ENCODE measurements at places on chromosomes 12 and 14. TPM values are rescaled to one million over a fixed set of nuclear protein-coding genes. Genes with fewer than 3 reads are reported as not detected.

GLIPR1L2 gene
- total RNA-seq, result 0.27 TPM

GALNT6 gene
- total RNA-seq, result 19.5 TPM

JAG2 gene
- total RNA-seq, result 1.4 TPM

POU6F1 gene
- 25.1 TPM for total RNA-seq

OR6C76 gene
- not detected for total RNA-seq

OTX2 gene
- not detected for total RNA-seq

DNA sequence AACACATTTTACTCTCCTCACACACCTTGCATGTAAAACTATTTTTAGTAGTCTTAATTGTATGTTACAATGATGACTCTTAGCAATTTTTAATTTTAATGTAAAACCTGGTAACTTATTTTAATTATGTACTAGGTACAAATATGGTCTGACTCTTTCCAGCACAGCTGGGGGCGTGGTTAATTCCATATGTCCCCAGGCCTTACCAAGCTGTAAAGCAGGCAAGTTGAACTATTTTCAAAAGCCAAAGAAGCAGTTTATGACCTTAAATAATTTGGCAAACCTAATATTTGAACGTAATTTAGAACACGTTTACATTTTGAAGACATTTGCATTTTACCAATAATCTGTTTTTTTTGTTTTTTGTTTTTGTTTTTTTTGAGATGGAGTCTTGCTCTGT, 9.3 kb upstream of the ACOT6 start:
- no peak overlapping the region for H3K27ac ChIP-seq
- no peak for DNase-seq
- no peaks in the 10 kb centered on the region for H3K27me3 ChIP-seq
- H3K4me3 ChIP-seq, result no peak overlapping the region
- H3K36me3 ChIP-seq, result no peaks in the 10 kb centered on the region
- no peaks in the 10 kb centered on the region for H3K4me1 ChIP-seq

- H3K27me3 ChIP-seq, result no peaks in the 10 kb centered on the region
- H3K4me1 ChIP-seq, result peaks cover 30% of the 10 kb centered on the region
- H3K4me3 ChIP-seq, result peak within 1 kb of the TSS; percentile 99
- DNase-seq, result peak; percentile 93
These were observed at the start of gene EAPP for GRCh38 chr14:34539407-34540180. EAPP (minus strand) TSS chr14:34539701; CDS start chr14:34539628, 73 bp downstream.

- peaks cover 10% of the 10 kb centered on the region for H3K36me3 ChIP-seq
- no peaks in the 10 kb centered on the region for H3K27me3 ChIP-seq
These were observed 58.2 kb downstream of the SETD3 start for GRCh38 chr14:99422228-99423010.

DNA sequence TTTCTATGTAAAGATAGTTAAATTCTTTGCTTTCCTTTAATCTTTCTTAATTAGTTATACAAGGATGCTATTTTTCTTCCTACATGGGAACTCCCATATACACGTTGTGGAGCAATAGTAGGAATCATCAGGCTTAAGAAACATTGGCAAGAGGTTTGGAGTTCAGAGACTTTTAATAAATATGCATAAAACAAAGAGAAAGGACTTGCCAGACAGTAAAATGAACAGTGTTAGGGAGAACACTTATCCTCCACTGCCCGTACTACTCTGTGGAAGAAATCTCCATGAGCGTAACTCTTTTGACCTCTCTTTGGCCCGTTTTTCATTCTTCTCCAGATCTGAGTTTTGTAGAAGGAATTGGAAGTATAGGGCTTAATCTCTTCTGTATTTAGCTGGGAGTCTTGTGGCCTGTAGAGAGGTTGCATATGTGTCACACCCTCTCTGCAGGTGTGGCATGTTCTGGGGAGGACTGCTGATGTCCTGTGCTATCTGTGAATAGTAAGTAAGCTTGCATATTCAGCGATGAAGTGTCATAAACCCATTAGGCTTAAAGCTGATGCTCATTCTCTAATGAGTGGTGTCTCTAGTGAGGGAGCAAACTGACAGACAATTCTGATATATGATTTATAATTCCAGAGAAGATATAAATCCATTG, 455.4 kb upstream of the FAR2 start:
- H3K4me3 ChIP-seq, result no peak overlapping the region
- no peaks in the 10 kb centered on the region for H3K36me3 ChIP-seq
- DNase-seq, result no peak
- H3K4me1 ChIP-seq, result no peaks in the 10 kb centered on the region

GRCh38 chr12:12943586-12944260, 8.2 kb downstream of the GPRC5D start:
- H3K36me3 ChIP-seq, result no peaks in the 10 kb centered on the region
- H3K4me1 ChIP-seq, result no peaks in the 10 kb centered on the region
- no peak overlapping the region for H3K27ac ChIP-seq
- no peak for DNase-seq

DNA sequence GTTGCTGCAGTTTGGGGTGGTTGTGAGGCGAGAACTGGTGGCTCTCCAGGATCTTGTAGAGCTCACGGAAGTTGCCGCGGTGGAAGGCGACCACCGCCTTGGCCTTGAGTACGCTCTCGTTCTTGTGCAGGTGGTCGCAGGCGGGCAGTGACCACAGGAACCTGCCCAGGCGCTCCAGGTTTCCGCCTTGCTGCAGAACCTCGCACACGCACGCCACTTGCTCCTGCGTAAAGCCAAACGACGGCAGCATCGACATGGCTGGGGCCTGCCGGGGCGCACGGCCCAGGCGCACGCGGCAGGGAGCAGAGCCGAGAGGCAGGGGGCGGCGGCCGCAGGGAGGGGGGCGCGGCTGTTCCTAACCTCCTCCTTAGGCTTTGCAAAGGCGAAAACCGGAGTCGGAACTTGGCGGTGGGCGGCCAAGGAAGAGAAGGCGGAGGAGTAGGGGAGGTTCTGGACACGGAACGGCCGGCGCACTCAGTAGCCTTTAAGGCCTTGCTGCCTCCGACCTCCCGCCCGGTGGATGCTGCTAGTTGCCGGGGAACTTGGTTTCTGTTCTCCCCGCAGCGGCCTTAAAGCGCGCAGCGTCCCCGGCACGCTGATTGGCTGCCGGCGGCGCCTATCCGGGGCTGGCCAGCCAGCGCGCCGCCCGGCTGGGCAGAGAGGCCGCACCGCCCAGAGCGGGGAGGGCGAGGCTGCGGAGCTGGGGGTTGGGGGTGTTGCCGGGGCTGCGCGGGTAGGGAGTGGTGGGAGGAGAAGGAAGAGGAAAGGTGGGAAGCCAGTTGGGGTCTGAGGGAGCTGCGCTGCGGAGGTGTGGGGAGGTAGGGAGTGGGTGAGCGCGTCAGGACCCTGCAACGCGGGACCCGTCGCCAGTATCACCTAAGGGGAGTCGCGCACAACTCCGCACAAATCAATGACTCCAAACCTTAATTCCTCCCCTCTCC, at the start of gene SIX1:
Gene SIX1, minus strand, starts transcription at position 544 of the 941 bp plus-strand sequence. Its CDS starts 288 bp downstream, at position 256.
- no peak within 1 kb of the TSS for H3K4me3 ChIP-seq
- no peaks in the 10 kb centered on the region for H3K36me3 ChIP-seq
- DNase-seq, result no peak
- no peak within 1 kb of the TSS for H3K27ac ChIP-seq
- H3K4me1 ChIP-seq, result peaks cover 32% of the 10 kb centered on the region
- H3K27me3 ChIP-seq, result peaks cover 51% of the 10 kb centered on the region

- no peaks in the 10 kb centered on the region for H3K4me1 ChIP-seq
- no peak overlapping the region for H3K27ac ChIP-seq
- H3K36me3 ChIP-seq, result no peaks in the 10 kb centered on the region
- DNase-seq, result no peak
- no peak overlapping the region for H3K4me3 ChIP-seq
- H3K27me3 ChIP-seq, result no peaks in the 10 kb centered on the region
These were observed 37.8 kb downstream of the ANAPC7 start for GRCh38 chr12:110365489-110366320.

- peak overlapping the region; percentile 95 for H3K27ac ChIP-seq
- H3K27me3 ChIP-seq, result no peaks in the 10 kb centered on the region
- H3K4me1 ChIP-seq, result peaks cover 55% of the 10 kb centered on the region
These were observed 1.7 kb upstream of the SELPLG start for GRCh38 chr12:108635201-108635996.

- H3K36me3 ChIP-seq, result peaks cover 38% of the 10 kb centered on the region
- H3K4me3 ChIP-seq, result peak overlapping the region; percentile 95
- no peaks in the 10 kb centered on the region for H3K27me3 ChIP-seq
- peak overlapping the region; percentile 100 for H3K27ac ChIP-seq
- peak; percentile 71 for DNase-seq
- peaks cover 59% of the 10 kb centered on the region for H3K4me1 ChIP-seq
These were observed 2.0 kb downstream of the NFKBIA start for GRCh38 chr14:35402323-35403113.

DNA sequence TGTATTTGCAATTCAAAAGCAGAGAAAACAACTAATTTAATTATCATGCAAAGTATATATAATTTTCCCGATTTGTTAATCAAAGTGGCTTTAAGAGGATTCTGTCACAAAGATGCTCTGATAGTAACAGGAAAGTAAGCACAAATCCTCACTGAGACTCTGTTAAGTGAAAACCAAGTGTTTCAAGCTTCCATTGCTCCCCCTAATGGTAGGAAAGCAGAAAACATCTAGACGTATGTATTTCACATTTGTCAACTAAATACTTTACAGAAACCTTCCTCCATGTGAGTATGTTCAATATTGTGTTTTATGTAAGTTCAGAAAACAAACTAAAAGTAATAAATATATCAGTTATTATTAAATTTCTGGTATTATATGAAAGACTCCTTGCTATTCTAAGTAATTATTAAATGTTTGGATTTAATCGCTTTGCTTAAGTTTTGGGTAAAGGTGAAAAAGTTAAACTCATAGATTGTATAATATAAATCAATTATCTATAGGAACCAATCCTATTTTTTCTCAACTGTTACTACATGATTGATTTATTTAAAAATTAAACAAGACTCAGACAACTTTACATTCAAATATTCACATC, 1.5 kb upstream of the NTS start:
- H3K27ac ChIP-seq, result no peak overlapping the region
- DNase-seq, result peak; percentile 42
- H3K27me3 ChIP-seq, result no peaks in the 10 kb centered on the region
- no peaks in the 10 kb centered on the region for H3K4me1 ChIP-seq

DNA sequence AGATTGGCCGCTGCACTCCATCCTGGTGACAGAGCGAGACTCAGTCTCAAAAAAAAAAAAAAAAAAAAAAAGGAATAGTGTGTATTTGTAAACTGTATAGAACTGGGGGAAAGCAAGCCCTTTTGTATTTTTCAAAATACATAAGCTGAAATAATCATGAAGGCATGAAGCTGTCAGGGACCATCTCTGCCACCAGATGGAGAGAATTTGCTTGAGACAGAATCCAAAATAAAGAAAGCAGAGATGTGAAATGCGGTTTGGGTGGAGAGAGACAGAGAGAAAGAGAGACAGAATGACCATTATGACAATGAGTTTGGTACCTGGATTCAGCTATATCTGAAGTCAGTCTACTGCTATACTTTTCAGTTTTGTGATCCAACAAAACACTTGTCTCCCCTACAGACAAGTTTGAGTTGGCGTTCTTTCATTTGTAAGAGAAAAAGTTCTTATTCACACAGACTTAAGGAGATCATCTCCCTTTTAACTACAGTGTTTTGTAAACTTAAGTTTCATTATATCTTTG, 155.7 kb upstream of the LRIG3 start:
- H3K36me3 ChIP-seq, result no peaks in the 10 kb centered on the region
- no peak overlapping the region for H3K4me3 ChIP-seq
- no peaks in the 10 kb centered on the region for H3K4me1 ChIP-seq
- no peaks in the 10 kb centered on the region for H3K27me3 ChIP-seq

DNA sequence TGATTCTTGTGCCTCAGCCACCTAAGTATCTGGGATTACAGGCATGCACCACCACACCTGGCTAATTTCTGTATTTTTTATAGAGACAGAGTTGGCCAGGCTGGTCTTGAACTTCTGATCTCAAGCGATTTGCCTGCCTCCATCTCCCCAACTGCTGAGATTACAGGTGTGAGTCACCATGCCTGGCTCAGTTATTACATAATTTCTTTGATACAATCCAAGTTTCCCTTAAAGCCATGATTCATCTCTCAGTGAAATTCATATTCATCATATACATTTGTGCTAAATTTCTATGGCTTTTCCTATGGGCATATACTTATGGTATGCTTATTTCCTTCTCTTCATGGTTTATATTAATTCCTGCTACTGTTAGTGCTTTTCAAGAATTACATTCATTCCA, 29.1 kb upstream of the PZP start:
- H3K4me3 ChIP-seq, result no peak overlapping the region
- H3K4me1 ChIP-seq, result no peaks in the 10 kb centered on the region
- H3K36me3 ChIP-seq, result no peaks in the 10 kb centered on the region
- no peak for DNase-seq
- H3K27ac ChIP-seq, result no peak overlapping the region
- peaks cover 14% of the 10 kb centered on the region for H3K27me3 ChIP-seq

DNA sequence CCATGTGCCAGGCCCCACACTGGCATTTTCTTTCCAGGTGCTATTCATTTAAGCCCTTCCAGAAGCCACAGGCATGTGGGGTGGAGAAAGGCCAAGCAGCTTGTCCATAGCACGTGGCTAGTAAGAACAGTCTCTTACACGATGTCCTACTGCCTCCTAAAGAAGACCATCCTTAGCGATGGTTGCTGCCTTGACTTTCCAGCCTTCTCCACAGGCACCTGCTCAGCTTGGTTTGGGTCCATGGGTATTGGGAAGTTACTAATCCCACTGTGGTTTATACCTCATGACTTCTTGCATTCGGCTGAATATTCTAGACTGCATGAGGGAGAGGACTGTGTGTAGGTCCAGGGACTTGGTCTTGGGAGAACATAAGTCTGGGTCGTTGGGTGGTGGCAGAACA, 49.2 kb downstream of the NINJ2 start:
- no peak for DNase-seq
- H3K27me3 ChIP-seq, result no peaks in the 10 kb centered on the region
- H3K4me3 ChIP-seq, result no peak overlapping the region
- no peak overlapping the region for H3K27ac ChIP-seq

DNA sequence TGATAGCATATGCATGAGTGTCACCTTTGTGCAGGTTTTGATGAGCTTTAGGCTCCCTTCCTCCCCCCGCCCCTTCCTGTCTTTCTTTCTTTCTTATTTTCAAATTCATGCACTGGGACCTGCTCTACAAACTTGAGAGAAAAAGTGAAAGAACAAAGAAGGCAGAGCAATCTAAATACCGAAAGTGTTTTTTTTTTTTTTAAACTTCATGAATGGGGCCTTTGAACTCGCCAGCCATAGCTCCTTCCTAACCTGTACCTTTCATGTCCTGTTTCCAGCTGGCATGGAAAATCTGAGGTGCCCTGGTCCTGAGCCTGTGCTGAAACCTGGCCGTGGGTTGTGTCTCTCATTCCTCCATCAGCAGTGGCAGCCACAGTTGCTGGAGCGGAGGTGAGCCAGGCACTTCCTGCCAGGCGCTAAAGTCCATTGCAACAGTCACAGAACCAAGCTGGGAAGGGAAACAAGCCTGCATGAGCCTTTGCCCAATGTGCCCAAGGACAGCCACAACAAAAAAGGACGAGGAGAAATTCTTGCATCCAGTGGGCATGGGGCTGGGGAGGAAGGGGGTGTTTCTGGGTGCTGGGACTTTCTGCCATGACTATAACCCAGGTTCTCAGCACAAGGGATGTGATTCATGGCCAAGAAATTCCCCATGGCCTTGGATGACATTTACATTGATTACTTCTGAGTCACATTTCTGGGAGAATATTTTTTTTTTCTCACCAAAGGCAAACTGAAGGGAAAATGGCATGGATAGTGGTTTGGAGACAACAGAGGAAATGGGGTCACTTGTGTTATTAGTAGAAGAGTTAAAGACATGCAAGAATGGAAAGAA, 102.7 kb downstream of the TMEM30B start:
- H3K27me3 ChIP-seq, result no peaks in the 10 kb centered on the region
- DNase-seq, result peak; percentile 80
- H3K36me3 ChIP-seq, result no peaks in the 10 kb centered on the region
- H3K27ac ChIP-seq, result no peak overlapping the region
